ENCODE measurements at places on chromosomes 6 and 20. TPM values are rescaled to one million over a fixed set of nuclear protein-coding genes. Genes with fewer than 3 reads are reported as not detected.

The EDN3 gene
- not detected for total RNA-seq

The TMEM200A gene
- 127 TPM for total RNA-seq

The RSPO3 gene
- not detected for total RNA-seq

The PROCR gene
- total RNA-seq, result 31.3 TPM

- peak; percentile 32 for DNase-seq
These were observed 51.1 kb downstream of the RCAN2 start for GRCh38 chr6:46440141-46440540.

DNA sequence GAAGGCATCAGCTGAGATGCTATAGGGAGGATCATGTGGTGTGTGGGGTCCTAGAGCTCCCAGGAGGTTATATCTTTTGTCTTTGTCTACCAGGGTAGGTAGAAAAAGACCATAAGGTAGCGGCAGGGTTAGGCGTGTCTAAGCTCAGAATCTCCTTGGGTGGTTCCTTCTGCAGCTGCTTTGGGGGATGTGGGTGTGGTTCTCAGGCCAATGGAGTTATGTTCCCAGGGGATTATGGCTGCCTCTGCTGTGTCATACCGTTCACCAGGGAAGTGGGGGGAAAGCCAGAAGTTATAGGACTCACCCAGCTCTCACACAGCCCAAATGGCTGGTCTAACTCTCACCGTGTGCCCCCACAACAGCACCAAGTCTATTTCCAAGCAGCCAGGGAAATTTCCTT lies 107.4 kb upstream of the ADGRB3 start:
- DNase-seq, result no peak

DNA sequence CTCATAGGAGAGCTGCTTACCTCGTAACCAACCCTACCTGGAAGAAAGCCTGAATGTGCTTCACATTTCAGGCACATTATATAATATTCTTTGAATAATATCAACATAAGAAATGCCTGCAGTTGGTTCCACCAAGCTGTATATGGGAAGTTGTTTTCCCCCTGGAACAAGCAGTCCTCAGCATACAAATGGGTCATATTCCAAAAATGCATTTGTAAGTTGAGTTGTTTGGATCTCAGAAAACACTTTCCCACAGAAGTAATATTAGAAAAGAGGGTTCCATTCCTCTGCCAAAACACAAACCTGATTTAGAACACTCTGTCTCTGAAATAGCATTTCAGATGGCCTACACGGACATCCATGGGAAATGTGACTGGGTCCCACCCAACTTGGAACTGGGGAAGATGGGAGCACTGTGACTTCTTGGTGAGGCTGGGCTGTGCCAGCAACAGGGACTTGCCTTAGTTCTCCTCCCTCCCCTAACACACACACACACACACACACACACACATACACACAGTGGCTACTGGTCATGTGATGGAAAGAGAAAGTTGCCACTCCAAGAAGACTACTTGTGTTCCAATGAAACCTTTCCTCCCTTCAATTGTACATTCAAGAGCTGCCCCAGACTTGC lies 11.4 kb upstream of the RCAN2 start:
- no peak for DNase-seq

DNA sequence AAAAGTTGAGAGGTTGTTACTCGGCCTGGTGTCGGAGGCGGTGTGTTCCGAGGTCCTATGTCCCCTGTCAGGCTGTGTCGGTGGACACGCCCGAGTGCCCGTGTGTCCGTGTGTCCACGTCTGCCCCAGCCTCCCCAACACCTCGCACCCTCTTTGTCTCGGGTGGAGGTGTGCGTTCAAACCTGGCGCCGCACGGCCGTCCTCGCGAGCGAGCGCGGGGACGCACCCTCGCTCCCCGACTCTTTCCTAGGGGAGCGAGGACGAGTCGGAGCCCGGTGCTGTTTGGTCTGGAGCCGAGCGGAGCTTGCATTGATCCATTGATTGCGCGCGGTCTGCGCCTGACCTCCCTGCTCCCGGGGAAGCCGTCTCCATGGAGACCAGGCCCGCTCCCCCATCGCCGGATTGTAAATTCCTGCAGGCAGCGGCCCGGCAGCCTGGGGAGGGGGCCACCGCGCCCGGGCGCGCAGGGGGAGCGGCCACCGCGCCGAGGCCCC lies 411 bp upstream of the SCUBE3 start:
- no peak for DNase-seq

DNA sequence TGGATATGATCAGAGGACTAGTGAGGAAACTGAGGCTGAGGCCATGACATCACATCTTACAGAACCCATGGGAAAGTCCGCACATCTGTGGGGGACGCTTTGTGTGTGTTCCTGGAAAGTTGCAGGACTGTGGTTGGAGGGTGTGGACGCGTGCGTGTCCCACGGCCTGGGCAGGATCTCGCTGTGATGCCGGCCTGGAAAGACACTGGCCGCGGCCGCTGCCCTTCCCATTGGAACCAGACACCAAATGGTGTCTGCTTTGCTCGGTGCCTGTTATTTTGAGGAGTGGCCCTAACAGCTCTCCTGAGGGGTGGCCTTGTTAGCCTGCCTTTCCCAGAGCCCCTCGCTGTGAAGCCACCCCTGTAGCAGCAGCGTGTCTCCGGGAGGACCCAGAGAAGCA lies 41.1 kb downstream of the DLL1 start:
- DNase-seq, result no peak

Data from HFFc6 (cell line).